ENCODE measurements at places on chromosomes 6 and 20.
A peak's percentile ranks its signal among the peaks of the same experiment; 100 is the strongest.

DNA sequence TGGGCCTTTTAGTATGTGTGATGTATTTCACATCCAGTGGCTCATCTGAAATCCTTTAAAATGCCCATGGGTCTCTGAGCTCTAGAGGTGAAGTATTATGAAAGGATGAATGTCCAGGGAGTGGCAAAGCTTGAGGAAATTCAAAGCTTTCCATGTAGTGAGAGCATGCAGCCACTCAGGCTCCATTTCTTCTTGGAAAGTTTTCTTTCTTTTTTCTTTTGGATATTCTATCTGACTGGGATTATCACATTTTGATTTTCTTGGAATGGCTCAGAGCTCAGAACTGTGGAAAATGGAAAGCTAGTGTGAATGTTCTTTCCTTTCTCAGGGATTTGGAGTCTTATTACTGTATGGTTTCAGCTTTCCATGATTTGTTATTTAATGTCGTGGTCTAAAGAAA, 397.4 kb downstream of the CD109 start:
- peak; percentile 46 for DNase-seq

GRCh38 chr6:14634072-14634471, 516.5 kb downstream of the CD83 start:
- no peak for DNase-seq

DNA sequence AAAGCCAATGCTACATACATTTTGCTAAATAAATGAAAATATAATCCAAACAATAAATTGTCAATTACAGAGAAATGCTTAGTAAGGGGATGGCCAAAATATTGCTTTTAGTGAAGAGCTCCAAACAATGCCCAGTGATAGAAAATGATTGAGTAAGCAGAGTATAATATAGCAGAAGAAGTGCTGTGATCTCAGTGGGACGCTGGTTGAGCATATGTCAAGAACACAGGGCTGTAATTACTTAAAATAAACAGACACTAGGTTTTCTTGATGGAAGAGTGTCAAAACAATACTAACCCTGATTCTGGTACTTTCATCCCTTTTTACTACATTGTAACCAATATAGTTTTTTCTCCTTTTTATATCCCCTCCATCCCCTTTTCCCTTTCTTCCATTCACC, 150.3 kb downstream of the GRIK2 start:
- DNase-seq, result no peak

GRCh38 chr20:14569641-14570040, 232.2 kb upstream of the FLRT3 start:
- DNase-seq, result no peak

DNA sequence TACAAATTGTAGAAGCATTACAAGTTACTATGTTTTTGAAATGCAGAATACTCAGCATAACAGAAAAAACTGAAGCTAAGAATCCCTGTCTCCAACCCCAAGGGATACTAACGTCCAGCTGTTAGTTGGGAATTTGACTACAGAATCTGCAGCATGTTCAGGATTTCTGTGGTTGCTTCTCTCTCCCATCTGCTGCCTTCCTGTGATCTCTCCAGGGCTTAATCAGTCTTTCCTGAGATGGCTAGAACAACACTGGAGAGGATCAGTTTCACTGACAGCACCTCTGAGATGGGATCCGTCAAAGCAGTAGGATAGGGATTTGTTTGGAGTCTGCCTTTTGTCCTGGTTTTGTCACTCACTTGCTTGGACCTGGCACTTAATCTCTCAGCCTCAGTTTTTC, 73.3 kb upstream of the NUP153 start:
- no peak for DNase-seq

- no peak for DNase-seq
Measured at GRCh38 chr20:9989066-9989724, 45.6 kb upstream of the ANKEF1 start.

GRCh38 chr20:56359212-56360132, 698 bp downstream of the FAM210B start:
- DNase-seq, result peak; percentile 71

GRCh38 chr6:53701333-53702218, 36.0 kb upstream of the KLHL31 start:
- DNase-seq, result no peak

GRCh38 chr6:169082817-169083507, 170.7 kb downstream of the THBS2 start:
- DNase-seq, result no peak

DNA sequence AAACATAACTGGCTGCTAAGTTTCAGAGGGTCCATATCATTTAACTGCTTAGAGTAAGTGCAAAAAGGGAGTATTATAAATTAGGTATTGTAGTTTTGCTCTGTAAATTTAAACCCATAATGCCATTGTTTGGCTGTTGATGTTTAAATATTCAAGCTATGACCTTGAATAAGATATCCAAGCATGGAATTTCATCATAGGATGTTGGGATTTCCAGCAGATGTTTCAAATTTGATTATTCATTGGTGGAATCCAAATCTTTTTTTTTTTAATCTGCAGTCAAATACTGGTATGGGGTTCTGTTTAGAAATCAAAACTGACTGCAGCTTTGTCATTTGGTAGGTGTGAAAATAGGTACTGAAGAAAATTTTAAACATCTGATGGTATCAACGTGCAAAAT, 161.0 kb downstream of the KHDC1L start:
- DNase-seq, result no peak

GRCh38 chr6:142825760-142826159, 119.2 kb downstream of the HIVEP2 start:
- no peak for DNase-seq

DNA sequence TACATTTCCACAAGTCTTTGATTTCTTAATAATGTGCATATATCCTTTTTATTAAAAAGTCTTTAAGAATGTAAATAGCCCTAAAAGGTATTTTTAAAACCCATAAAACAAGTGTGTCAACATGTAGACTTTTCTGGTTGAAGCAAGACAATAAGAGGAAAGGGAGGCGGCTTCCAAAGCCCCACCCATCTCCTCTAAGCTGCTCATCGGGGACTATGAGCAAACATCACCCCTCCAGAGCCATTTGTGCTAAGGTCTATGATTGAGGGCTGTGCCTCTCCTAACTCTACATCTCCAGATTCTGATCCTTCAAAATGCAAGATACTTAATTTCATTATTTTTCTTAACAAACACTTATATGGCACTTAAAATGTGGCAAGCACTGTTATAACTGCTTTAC, 2.5 kb upstream of the NAA20 start:
- DNase-seq, result no peak

DNA sequence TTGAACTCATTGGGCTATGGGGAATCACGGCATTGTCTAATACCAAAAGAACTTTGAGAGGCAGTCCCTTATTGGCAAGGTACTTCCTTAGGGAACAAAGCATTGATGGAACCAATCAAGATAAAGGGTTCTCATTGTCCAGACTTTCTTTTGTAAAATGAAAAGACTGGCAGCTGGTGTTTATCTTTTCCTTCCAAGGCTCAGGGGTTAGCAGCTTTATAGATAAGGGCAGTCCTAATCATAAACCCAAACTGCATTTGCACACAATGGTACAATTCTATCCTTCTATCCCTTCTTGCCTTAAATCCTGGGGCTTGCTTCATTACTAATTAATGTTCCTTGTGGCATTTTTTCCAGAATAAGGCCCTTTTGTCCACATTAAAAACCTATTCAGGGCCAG, 28.6 kb downstream of the CDK19 start:
- no peak for DNase-seq

GRCh38 chr6:2863901-2864300, 22.2 kb upstream of the SERPINB1 start:
- DNase-seq, result no peak

DNA sequence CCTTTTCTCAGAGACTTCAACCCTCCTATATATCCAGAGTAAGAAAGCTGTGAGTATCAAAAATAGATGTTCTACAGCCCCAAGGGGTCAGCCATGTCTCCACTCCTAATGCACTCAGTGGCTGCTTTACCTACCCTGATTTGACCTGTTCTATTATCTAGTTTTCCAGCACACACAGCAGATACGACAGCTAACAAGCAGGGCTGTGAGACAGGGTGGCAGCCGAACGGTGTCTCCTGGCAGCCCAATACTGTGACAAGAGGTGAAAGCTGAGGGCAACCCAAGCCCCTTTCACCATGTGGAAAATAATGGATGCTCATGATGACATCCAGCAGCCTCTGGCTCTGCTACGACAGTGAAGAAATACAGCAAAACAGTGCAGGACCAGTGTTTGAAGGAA, 67.9 kb downstream of the KIF13A start:
- no peak for DNase-seq

DNA sequence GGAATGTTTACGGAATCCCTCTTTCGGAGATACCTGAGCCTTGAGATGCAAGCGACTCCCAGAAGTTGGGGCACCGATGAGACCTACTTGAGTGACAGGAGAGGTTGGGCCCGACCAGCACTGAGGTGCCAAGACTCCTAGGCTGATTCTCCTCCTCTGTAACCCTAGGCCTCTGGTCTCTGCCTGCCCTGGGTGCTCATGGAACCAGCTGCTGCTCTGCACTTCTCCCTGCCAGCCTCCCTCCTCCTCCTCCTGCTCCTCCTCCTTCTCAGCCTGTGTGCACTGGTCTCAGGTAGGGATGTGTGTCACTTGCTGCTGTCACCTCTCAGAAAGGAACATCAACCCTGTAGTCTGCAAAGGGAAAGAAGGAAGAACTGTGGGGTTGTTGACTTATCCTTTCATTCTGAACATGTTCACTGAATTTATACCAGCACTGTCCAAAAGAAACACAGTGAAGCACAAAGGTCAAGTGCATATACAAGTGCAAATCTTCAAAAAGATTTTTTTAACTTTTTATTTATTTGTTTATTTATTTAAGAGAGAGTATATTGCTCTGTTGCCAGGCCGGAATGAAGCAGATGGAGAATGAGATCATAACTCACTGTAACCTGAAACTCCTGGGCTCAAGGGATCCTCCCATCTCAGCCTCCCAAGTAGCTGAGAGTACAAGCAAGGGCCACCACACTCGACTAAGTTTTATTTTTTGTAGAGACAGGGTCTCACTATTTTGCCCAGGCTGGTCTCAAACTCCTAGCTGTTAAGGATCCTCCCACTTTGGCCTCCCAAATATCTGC, 913 bp downstream of the BTN2A2 start:
- DNase-seq, result no peak

GRCh38 chr6:140846503-140847261, 1286.0 kb upstream of the GJE1 start:
- no peak for DNase-seq

GRCh38 chr6:160679402-160679769, 15.3 kb upstream of the LPA start:
- no peak for DNase-seq
